A673 (cell line): ENCODE measurements at places on chromosomes 7 and 10.

DNA sequence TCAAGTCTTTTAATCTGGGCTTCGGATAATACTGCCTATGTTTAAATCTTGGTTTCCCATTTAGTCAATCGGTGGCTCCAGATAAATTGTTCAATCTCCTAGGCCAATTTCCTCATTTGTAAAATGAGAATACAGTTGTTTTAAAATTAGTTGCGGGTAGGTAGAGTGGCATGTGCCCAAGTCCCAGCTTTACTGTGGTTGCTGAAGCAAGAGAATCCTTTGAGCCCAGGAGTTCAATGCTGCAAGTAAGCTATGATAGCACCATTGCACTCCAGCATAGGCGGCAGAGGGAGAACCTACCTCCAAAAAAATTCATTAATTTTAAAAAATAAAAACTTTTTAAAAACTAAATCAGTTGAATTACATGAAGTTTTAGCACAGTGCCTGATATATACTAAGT lies 7.3 kb downstream of the RNF216 start:
- DNase-seq, result no peak

DNA sequence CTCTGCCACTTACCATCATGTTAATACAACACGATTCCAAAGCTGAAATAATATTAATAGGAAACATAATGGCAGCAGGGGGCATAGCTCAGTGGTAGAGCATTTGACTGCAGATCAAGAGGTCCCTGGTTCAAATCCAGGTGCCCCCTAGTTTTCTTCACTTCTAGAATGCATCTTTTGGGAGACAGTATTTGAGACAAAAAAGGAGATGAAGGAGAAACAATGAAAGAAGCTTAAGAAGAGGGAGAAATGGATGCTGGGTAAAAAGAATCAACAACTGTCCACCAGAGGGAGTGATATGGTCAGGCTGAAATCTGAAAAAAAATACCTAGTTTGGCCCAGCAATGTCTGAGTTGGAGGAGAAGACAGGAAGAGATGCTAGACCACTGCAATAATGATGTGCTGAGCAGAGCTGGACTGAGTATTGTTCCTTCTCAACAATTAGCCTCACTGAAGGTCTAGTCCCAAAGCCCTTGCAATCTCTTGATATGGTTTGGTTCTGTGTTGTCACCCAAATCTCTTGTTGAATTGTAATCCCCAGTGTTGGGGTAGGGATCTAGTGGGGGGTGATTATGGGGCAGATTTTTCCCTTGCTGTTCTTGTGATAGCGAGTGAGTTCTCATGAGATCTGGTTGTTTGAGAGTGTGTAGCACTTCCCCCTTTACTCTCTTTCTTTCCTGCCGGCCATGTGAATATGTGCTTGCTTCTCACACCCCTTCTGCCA lies 48.3 kb downstream of the ZNF783 start:
- DNase-seq, result peak; percentile 72

DNA sequence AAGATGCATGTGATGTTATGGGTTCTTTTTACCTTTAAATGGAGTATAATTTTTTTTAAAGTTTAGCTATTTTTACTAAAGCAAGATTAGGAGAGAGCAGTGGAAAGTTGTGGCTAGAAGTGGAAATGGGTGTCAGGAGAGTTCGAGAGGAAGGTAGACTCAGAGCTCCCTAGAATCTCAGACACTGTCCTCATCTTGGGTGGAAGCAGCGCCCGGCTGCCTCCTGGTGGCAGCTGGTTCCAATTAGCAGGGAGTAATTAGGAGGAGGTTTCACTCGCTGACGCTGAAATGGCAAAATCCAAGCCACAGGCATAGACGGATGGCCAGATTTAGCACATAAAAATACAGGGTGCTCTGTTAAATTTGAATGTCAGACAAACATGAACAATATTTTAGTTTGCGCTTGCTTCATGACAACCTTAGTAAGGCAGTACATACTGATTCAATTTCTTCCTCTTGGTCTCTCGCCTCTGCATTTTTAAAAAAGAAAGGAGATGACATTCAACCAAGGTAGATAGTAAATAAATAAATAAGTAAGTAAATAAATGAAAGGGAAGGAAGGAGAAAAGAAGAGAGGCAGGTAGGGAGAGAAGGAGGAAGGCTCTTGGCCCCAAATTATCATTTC lies 58.5 kb downstream of the LGI1 start:
- peak; percentile 83 for DNase-seq

GRCh38 chr10:69246581-69247312 lies 26.6 kb downstream of the HKDC1 start:
- DNase-seq, result no peak

GRCh38 chr10:66167816-66168215 lies 758.0 kb upstream of the LRRTM3 start:
- DNase-seq, result no peak

DNA sequence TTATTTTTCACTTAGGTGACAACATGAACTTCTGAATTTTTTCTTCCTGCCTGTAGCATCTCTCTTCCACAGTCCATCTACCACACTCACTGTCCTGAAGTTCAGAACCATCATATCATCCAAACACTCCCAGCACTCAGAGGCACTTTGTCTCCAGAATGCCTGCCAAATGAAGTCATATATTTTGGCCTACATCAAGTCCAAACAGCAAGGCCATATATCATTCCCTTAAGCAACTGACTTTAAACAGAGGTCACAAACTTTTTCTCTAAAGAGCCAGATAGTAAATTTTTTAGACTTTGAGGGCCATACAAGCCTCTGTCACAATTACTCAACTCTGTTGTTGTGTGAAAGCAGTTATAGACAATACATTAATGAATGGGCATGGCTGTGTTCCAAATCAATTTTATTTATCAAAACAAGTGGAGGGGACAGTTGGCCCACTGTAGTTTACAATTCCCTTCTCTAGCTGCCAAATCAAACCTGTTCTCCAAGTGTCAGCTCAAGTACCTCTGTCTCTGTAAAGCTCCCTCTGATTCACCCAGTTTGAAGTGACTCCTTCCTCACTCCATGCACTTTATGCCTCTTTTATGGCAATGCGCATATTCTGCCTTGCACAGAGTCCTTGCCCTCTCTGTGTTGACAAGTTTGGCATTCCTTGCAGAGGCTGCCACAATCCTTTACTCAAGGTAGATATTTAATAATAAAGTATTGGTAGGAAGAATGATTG lies 305.7 kb downstream of the FZD1 start:
- DNase-seq, result no peak

- DNase-seq, result no peak
Measured at GRCh38 chr10:91680487-91680886, 47.6 kb upstream of the PPP1R3C start.

- no peak for DNase-seq
Measured at GRCh38 chr7:36653663-36654355, 70.5 kb downstream of the AOAH start.

GRCh38 chr7:102321351-102322201 lies 34.7 kb downstream of the SPDYE6 start:
- DNase-seq, result no peak

- DNase-seq, result no peak
Measured at GRCh38 chr7:39293056-39293823, 273.0 kb upstream of the YAE1 start.

- DNase-seq, result peak; percentile 77
Measured at GRCh38 chr7:108497082-108497725, 28.7 kb downstream of the PNPLA8 start.

DNA sequence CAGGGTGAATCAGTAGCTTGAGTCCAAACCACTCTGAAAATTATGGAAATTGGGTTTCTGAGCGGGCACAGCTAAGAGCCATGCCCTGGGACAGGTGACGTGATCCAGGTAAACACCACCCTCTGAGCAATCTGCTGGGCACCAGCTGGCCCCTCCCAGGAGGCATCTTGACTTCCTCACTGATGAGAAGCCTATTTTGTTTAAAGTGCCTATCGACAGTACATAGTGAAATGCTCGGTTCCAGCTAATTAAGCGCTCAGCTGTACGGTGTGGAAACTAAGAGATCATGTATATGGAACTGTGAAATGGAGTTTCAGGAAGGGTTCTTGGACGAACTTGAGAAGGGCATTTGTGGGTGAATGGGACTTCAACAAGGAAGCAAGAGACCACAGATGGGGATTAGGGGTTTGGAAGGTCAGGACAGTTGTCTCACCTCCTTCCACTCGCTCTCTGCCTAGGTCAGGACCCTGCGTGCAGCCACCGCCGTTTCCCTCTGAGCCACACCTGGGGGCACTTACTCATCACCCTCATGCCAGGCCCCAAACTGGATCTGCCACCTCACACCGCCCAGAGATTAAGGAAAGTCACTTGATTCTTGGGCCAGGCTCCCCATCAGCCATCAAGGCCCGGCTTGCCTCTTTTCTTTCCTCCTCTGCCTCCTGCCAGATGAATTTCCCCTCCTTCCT lies 3.2 kb downstream of the ITPRIP start:
- no peak for DNase-seq
